ENCODE measurements at places on chromosomes 13 and 19.

GRCh38 chr19:29429021-29429420 is 96.8 kb upstream of the VSTM2B start:
- DNase-seq: no peak

DNA sequence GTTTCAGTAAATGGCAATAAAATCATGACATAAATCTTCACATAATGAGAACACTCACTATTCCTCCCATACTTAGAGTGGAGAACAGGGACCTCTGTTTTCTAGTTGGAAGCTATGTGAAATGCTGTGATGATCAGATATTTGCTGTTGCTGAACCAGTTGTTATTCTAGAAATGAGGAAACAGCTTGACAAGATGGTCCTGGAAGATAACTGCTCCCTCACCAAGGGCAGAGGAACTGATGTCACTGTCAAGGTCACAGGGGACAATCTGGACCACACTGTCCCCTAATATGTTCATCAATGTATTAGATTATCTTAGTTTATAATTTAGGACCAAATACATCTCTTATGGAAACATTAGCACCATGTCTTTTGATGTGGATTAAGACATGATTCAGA is 1173.3 kb downstream of the PCDH17 start:
- no peak for DNase-seq

DNA sequence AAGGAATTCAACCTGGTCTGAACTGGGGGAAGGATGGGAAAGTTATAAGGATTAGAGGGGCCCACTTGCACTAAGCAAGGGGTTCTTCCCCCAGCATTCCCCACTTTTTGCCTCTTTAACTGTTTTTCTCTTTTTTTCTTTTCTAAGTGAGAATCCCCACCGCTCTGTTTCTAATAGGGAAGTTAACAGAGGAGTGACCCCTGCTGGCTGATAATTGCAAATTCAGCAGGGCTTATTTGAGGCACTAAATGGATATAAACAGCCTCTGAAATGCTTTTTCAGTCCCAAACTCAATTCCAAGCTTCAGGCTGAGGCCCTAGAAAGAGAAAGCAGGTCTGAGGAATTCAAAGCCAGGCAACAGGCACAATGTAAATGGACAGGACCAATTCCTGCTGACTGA is 38.2 kb upstream of the CEACAM21 start:
- DNase-seq: no peak

GRCh38 chr13:95295026-95295425 is 6.2 kb downstream of the ABCC4 start:
- DNase-seq: no peak

- no peak for DNase-seq
Measured at GRCh38 chr13:40206241-40207000, 460.0 kb downstream of the FOXO1 start.

DNA sequence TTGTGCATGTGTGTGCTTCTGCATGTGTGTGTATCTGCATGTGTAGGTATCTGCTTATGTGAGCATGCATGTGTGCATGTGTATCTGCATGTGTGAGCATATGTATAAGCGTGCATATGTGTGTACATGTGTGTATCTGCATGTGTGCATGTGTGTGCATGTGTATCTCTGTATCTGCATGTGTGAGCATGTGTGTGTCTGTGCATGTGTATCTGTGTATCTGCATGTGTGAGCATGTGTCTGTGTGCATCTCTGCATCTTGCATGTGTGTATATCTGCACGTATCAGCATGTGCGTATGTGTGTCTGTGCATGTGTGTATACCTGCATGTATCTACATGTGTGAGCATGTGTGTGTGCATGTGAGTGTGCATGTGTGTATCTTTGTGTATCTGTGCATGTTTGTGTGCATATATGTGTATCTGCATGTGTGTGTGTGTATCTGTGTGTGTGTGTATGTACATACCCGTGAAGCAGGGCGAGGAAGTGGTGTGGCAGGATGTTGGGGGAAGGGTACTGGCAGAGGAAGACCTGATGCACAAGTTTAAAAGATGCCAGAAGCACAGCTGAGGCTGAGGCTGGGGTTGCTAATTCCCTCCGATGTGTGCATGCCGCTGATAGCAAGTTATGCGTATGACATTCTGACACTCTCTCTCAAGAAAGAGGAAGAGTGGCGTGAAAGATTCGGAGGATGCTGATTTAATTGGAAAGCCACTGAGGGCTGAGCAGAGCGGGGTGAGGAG is 64.2 kb downstream of the TEX29 start:
- DNase-seq: no peak

DNA sequence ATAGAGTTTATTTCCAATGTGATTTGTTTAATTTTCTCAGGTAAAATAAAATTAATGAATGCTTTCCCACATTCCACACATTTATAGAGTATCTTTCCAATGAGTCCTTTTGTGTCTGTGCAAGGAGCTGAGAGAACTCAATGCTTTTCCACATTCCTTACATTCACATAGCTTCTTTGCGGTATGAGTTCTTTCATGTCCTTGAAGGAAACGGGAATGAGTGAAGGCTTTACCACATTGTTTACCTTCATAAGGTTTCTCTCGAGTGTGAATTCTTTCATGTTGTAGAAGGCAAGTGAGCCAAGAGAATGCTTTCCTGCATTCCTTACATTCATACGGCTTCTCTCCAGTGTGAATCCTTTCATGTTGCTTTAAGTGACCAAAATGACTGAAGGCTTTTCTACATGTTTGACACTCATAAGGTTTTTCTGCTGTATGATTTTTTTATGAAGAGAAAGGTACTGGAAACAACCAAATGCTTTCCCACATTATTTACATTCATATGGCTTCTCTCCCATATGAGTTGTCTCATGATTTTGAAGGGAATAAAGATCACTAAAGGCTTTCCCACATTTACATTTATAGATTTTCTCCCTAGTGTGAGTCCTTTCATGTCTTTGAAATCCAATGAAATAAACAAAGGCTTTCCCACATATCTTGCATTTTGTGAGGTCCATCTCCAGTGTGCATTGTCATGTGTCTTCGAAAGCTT is 14.4 kb upstream of the ZNF442 start:
- no peak for DNase-seq

- DNase-seq: no peak
Measured at GRCh38 chr19:32022731-32023563, 322.5 kb upstream of the ZNF507 start.
